Bronchial epithelial cell (primary cell): ENCODE measurements at places on chromosomes 11 and 22. TPM values are rescaled to one million over a fixed set of nuclear protein-coding genes. Genes with fewer than 3 reads are reported as not detected.

- peak; percentile 59 for DNase-seq
Measured at GRCh38 chr11:123509737-123510578, 79.9 kb downstream of the GRAMD1B start.

DNA sequence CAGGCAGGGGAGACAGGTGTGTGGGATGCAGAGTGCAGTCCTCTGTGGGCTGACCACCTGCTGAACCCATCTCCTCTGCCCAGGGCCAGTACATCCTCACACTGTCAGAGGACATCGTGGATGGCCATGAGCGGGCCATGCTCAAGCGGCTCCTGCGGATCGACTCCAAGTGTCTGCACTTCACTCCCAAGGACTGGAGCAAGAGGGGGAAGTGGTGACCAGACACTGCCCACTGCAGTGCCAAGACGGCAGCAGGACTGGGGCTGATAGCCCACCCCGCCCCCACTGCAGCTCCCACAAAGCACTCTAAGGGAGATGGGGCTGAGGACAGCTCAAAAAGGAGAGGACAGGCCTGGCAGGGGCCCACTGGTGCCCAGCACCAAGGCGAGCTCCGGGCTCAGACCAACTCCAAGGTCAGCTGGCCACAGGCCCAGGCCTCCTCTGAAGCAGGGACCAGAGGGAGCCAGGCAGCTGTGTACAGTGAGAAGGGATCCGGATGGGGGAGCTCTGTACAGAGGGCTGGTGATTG is 1.6 kb downstream of the RNASEH2C start:
- no peak for DNase-seq

DNA sequence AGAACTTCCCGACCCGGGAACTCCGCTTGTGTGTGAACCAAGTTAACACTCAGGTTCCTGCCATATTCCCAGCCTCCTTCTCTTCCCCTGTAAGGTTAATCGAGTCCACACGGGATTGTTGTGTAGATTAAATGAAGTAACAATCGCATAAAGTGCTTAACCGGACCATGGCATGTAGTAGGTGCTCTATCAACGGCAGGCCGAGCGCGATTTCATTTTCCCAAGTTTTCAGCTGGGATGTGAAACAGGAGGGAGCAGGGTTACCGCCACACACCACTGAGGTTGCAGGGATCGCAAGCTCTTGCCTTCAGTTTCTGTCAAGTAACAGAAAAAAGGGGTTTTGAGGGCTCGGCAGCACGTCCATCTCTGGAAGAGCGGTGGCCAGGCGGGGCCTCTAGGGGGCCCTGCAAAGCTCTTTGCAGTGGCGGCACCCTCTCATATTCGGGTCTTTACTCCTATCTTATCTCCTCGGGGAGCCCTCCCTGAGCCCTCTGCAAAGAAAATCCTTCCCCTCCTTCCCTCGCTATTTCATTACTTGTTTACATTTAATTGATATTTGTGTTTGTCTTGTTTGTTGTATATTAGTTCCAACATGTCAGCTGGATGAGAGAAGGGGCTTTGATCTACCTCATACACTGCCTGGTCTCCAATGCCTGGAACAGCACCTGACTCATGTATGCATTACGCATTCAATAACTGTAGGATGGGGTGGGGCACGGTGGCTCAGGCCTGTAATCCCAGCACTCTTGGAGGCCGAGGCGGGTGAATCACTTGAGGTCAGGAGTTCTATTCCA is 816 bp upstream of the PLEKHA7 start:
- peak; percentile 90 for DNase-seq

- DNase-seq = peak; percentile 100
Measured at GRCh38 chr11:129643031-129643721, 172.5 kb upstream of the TMEM45B start.

DNA sequence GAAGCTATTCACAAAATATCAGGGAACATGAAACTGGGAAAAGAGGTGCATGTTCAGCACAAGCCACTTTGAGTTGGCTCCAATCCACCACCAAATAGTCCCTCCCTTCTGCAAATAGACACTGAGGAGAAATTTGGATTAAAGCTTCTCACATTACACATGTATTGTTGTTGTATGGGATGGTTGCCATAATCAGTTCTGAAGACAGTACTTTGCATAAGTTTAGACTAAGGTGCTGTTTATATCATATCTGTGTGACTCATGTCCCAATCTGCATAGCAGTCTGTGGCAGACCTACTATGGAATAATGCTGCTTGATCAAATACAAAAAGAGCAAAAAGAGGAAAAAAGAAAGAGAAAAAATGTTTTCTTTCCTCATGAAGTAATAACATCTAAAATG is 376.7 kb upstream of the DDI1 start:
- peak; percentile 32 for DNase-seq

GRCh38 chr11:83760932-83761331 is 474.8 kb upstream of the CCDC90B start:
- DNase-seq = no peak

GRCh38 chr11:75400146-75400865 is 988 bp downstream of the RPS3 start:
- peak; percentile 31 for DNase-seq

DNA sequence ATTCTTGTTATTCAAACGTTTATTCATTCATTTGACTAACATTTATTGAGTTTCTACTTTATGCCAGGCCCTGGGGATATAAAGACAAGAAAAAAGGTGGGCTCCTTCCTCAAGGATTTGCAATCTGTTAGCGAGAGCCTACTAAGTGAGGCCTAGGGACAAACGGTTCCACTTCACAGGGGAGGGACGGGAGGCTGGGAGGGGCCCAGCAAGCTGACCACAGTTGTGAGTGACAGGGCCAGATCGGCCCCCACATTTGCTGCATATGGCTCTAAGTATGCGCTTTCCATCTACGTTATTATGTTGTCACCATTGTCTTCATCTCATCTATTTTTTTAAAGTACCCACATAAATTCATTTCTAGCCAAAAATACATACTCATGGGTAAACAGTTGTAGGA is 271.1 kb downstream of the BUD13 start:
- DNase-seq = no peak

GRCh38 chr11:12361682-12362081 is 15.7 kb upstream of the PARVA start:
- no peak for DNase-seq

GRCh38 chr22:44633647-44634046 is 68.4 kb upstream of the PRR5 start:
- no peak for DNase-seq

- DNase-seq = no peak
Measured at GRCh38 chr11:118068206-118068944, 8.5 kb upstream of the TMPRSS4 start.

DNA sequence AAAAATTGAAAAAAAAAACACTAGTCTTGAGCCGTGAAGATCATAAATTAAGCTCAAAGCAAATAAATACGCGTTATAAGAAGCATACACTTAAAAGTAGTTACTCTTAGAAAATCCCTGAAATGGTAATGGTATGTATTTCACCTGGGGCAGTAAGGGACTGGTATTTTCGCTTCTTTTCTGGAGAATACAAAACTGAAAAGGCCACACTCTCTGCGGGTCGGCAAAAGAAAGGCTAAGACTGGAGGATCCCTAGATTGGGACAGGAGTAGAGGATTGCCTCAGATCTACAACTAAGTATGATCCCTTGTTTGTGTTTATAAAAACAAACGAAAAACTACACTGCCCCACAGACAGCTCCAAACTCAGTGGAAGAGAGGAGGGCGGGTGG is 617 bp downstream of the TSG101 start:
- no peak for DNase-seq

DNA sequence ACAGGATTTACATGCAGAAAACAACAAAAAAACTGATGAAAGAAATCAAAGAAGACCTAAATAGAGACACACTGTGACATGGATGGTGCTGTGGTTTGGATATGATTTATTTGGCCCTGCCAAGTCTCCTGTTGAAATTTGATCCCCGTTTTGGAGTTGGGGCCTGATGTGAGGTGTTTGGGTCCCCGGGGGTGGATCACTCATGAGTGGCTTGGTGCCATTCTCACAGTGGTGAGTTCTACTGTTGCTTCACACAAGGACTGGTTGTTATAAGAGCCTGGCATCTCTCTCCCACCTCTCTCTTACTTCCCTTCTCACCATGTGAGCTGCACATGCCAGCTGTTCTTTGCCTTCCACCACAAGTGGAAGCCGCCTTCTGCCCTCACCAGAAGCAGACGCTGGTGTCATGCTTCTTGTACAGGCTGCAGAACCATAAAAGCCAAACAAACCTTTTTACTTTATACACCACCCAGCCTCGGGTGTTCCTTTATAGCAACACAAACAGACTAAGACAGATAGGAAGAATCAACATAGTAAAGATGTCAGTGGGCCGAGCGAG is 7.8 kb upstream of the RTL6 start:
- DNase-seq = no peak

DNA sequence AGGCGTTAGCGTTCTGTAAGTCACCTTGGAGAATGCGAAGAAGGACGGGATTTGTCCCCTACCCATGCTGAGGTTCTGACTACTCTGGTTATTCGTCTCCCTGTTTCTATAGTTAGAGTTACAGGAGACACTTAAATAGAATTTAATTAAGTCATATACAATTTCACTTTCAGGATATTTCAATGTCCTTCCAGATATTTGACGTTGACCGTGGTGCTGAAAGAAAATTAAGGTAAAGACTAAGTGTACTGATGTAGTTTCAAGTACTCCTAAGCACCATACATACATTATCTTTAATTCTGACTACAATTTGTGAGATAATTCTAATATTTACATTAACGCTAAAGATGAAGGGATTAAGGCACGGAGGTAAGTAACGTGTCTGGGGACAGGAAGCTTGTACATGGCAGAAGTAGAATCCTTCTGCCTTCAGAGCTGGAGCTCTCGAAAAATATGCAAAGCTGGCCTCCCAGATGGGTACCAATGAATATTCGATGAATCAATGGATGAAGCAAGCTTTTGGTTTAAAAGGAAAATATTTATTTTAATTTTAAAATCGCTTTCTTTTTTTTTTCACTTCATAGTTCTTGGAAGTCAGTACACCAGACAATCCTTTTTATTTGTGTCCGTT is 539 bp upstream of the SLC36A4 start:
- DNase-seq = peak; percentile 51

DNA sequence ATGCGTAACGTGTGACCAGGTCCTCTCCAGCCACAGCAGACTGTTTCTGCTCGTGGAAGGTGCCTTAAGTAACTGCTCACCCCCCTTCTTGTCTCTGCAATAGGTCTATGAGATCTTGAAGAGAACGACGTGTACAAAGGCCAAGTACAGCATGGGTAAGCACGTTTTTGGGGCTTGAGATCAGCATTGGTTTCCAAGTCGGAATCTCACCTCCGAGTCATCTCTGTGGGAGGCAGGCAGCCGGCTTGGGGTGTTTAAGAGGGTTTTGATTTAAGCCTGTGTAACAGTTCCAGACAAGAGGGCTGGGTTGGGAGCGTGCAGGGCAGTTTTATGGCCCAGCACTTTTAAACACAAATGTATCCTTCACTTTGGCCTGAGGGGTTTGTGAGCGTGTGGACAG is 30.1 kb downstream of the ANO1 start:
- peak; percentile 19 for DNase-seq

GRCh38 chr22:30253205-30253852 is 6.8 kb upstream of the LIF start:
- DNase-seq = no peak

GRCh38 chr11:72872012-72872411 is 57.8 kb downstream of the ATG16L2 start:
- DNase-seq = no peak

- DNase-seq = no peak
Measured at GRCh38 chr11:107577346-107577711, 11.8 kb upstream of the ALKBH8 start.

GRCh38 chr11:102151784-102152525 is 41.7 kb downstream of the YAP1 start:
- DNase-seq = no peak

GRCh38 chr22:34001701-34002466 is 81.6 kb upstream of the LARGE1 start:
- DNase-seq = peak; percentile 72

DNA sequence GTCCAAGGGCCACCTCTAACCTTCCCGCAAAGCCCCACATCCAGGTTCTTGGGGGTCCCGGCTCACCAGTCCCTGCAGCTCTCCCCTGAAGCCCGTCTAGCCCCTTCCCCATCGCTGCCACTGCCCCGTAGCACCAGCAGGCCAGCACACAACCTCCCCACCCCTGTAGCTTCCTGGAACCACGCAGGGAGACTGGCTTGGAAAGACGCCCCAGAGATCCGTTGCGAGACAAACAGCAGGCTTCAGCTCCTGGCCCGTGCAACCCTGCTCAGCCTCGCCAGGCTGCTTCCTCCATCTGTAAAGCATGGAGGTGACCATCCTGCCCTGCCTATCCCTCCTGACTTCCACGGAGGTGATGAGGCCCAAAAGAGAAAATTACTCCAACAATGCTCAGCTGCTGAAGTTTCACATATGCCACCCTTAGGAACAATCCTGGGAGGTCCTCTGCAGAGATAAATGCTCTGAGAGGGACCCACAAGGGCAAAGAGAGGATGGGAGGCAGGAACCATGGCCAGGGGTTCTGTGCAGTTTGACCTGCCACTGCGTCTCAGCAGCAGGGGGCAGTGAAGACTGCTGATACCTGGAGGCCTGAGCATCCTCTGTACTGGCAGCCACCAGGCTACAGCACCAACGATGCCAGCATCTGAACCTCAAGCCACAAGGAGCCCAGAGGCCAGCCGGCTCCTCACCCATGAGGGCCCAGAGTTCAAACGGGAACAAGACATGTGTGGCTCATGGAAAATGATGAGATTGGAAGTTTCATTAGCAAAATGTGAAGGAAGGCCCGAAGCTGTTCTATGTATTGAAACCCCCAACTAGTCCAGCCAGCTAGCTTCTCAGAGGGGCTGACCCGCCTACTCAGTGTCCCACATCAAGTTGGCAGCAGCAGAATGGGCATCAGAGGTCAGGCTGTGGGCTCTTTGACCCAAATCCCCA is 16.1 kb downstream of the DGCR2 start:
- no peak for DNase-seq

- DNase-seq = no peak
Measured at GRCh38 chr11:64103277-64103985, 62.5 kb downstream of the MACROD1 start.

DNA sequence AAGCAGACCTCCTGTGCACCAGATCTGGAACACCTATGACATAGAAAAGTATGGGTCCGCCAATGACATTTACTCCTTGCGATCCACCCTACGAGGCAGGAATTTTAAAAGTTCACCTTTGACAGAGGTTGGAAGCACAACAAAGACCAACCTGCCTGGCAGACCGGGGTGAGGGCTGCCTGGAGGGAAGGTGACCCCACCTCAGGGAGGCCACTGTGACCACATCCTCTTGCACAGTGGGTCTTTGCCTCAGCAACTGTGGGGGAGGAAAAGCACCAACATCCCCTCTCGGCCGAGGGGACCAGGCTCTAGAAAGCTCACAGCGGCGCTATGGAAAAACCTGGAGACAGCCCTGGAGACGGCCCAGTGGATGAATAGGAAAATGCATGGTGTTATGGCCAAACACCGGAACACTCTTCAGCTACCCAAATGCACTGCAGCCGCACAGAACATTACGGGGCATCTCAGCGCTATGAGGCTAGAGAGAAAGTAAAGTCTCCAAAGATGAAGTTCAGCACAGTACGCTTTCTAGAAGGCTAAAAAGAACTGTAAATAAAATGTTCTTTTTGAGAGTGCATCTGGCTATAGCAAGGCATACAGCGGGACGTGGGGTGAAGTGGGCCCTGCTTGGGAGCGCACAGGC is 1.8 kb upstream of the SHISAL1 start:
- no peak for DNase-seq

Gene SCARF2
- 0.26 and 0.53 TPM in 2 replicates for total RNA-seq

Gene OR5B17
- total RNA-seq = not detected in 2 replicates

Gene KCTD17
- total RNA-seq = 7.4 and 22.3 TPM in 2 replicates

Gene FAM227A
- 0.26 and 0.38 TPM in 2 replicates for total RNA-seq

Gene CBX6
- 6.8 and 8.4 TPM in 2 replicates for total RNA-seq

Gene PGR
- total RNA-seq = not detected in 2 replicates

Gene CARD16
- total RNA-seq = 0.53 and 2.4 TPM in 2 replicates

Gene PDXP
- 2.2 and 3.4 TPM in 2 replicates for total RNA-seq

Gene TCIRG1
- 29.1 and 30.5 TPM in 2 replicates for total RNA-seq

Gene OR52I1
- total RNA-seq = not detected in 2 replicates
